ENCODE measurements at places on chromosomes 5 and 9.

DNA sequence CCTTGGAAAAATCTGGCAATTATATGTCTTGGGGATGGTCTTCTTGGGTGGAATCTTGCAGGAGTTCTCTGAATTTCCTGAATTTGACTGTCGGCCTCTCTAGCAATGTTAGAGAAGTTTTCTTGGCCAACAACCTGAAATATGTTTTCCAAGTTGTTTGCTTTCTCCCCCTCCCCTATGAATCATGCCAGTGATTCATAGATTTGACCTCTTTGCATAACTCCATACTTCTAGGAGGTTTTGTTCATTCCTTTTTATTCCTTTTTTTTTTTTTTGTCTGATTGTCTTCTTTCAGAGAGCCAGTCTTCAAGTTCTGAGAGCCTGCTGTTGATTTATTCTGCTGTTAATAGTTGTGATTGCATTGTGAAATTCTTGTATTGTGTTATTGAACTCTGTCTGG, 56.7 kb upstream of the SLC44A1 start:
- DNase-seq = no peak

GRCh38 chr5:89662499-89662898, 747.1 kb downstream of the CETN3 start:
- no peak for DNase-seq

DNA sequence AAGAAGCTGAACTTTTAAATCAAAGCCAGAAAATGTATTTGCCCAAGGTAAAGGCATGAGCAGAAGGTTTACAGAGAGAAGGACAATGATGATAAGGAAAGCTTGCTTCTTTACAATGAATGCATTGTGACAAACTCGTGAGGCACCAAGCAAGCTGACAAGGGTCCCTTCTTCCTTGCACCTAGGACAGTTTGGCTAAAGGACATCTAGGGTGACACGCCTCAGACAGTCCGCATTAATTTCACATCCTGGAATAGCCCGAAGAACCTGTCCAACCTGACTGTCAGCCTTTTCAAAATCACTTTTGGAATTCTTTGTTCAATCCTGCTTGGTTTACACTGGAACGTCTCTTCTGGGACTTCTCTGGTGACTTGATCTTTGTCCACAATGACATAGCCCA, 146.4 kb upstream of the MAP3K1 start:
- no peak for DNase-seq

DNA sequence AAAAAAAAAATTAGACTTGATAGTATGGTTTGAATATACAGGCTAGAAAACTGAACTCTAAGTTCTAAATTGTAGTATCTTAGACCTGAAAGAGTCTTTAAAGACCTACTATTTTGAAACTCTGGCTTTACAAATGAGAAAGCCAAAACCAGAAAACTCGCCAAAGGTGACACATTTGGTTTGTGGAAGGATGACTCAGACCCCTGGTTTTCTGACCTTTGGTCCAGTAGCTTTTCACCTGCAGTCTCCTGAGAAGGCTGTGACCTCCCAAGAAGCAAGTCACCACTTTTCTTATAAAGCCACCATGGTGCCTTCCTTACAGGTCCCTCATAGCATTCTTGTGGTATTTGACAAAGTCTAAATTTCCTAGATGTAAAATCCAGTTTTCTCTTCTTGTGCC, 102.1 kb upstream of the CEP78 start:
- no peak for DNase-seq

DNA sequence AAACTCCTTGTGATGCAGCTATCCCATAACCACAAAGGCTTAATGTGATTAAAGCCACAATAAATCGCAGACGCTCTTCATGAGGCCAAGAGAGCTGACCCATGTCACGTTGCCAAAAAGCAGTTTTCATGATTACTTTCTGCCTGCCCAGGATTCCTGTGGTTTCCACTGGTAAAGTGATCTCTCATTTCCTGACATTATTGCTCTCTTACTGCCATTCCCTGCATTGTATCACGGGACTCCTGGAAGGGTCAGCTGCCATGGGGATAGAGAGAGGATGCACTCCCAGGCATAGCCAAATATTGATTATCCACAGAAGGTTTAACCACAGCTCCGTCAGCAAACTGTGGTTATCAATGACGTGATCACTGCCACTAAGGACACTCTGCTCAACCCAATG, 103.8 kb upstream of the SLC1A3 start:
- no peak for DNase-seq

DNA sequence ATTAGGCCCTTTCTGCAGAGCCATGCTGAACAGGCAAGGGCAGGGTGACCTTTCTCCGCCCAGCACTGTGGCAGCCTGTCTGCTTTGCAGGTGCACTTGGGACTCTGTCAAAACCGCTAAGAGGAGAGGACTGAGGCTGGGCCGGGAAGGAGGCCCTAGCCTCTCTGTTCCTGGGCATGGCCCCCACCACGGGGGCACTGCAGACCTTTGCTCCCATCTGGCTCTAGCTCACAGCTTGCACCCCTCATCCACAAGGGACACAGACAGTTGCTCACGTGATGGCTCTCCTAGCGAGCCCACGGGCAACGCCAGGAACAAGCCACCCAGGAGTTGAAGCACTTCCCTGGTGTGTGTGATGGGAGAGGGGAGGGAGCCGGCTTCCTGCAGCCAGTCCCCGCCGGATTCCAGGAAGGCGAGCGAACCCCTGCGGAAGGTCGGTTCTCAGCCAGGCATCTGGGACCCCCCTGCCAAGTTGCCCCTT, 43.0 kb upstream of the FCN1 start:
- DNase-seq = no peak

- peak; percentile 33 for DNase-seq
Measured at GRCh38 chr5:154860123-154860522, 1.7 kb downstream of the CNOT8 start.

DNA sequence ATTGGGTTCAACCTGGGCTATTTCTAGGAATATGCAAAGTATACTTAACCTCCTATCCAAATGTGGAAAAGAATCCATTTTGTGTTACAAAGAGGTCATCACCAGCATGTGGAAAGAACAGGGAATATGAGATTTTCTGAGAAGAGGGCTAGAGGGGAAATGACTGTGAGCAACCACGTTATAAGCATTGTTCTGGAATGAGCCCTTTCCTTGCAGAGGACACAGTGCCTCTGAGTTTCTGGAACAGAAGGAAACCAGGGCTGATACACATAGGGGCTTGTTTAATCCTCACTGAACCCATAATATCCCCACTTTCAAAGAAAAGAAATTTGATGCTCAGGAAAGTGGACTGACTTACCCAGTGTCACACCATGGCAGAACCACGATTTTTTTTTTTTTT, 53.0 kb downstream of the SFXN1 start:
- no peak for DNase-seq

GRCh38 chr9:127121628-127122175, 733 bp downstream of the ANGPTL2 start:
- DNase-seq = no peak

DNA sequence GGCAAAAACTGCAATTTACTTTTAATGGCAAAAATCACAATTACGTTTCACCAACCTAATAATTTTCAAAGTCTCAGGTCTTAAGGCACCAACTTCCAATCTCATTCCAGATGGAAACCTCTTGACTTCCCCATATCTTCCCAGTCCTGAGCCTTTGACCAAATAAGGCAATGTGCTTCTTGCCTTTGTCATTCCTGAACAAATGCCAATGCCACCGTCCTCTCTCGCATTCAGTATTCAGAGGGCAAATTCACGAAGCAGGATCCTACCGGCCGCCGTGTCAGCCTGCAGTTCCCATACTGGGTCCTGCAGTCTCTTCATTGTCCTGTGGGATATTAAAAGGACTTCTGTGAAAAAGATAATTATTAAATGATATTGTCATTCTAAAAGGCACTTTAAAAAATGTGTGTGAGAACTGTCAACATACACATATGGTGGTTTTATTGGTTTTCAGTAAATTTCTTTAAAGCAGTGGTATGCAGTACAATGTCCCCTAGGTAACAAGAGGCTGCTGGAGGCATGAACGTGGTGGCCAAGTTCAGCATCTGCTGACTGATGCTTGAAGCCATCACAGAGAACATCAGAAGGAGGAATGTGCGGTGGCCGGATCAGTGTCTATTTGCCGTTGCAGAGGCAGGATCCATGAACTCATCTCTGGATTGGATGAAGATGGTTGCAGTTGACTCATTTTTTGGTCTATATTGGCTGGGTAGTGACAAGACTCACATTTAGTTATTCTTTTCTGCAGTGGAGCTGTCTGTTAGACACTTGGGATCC, 101.4 kb upstream of the IRX4 start:
- no peak for DNase-seq

GRCh38 chr5:62354028-62354874, 48.2 kb downstream of the KIF2A start:
- DNase-seq = no peak

DNA sequence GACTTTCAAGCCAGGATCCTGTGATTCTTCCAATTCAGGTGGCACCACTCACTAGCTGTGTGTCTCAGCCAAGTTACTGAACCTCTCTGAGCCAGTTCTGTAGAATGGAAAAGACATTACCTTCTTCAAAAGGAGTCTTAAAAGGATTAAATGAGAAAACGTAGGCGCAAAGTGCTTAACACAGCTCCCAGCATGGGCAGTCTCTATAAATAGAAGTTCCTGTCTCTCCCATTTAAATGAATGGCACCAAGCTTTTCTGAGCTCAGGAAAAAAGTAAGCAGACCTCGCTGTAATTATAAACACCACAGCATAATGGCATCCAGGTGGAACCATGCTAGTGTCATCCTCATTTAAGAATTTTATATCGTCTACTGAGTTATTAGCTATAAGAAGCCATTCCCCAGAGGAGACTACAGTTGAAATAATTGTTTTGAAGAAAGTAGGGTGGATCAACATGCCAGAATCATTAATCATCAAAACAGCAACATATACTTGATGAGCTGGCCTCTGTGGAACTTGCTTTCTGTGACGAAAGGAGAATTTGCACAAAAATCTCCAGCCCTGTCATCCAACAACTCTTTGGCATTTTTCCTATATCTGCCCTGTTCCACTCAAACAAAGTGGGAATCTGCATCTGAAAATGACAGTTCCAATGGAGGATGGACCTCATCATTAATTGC, 188.9 kb downstream of the SPOCK1 start:
- no peak for DNase-seq

DNA sequence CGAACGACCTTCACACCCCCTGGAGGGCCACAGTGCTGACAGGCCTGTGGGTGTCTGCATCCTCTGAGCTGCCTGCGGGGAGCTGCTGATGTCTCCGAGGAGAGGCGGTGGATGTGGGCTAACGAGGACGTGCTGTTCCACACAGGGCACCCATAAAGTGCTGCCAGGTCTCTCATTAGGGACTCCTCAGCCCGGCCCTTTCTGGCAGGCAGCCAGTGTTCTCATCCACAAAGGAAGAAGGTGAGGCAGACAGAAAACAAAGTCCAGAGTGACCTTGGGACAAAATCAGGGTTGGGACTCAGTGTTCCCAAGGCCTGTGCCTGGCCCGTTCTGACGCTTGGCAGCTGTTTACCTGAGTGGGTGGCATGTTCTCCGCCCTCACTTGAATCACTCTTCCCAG, 29.3 kb downstream of the CARTPT start:
- no peak for DNase-seq

- DNase-seq = no peak
Measured at GRCh38 chr9:121455527-121456239, 44.0 kb downstream of the GGTA1 start.

DNA sequence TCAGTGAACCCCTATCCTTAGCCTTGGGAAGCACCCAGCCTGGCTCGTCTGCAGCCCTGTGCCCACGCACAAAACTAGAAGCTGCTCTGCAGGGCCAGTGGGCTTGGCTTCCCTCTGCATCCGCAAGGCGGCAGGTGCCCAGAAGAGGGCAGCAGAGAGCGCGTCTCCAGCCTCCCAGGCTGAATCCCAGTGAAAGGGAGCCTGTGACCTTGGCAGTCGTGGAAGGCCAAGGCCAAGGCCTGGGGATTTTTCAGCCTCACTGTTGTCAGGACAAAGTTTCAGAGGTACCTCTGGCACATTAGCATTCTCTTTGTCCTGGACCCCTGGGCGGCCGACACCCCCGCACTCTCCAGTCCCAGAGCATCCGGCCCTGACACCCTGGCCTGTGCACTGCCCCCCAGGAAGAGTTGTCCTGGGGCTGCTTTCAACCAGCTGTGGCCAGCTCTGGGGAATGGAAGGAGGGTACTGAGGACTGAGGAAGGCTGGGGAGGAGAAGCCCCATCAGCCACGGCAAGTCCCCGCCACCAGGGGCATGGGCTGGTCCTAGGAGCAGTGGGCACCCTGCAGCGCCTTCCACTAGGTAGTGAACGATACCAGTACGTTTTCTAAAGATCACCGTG, 63.6 kb upstream of the IL17B start:
- DNase-seq = peak; percentile 52

DNA sequence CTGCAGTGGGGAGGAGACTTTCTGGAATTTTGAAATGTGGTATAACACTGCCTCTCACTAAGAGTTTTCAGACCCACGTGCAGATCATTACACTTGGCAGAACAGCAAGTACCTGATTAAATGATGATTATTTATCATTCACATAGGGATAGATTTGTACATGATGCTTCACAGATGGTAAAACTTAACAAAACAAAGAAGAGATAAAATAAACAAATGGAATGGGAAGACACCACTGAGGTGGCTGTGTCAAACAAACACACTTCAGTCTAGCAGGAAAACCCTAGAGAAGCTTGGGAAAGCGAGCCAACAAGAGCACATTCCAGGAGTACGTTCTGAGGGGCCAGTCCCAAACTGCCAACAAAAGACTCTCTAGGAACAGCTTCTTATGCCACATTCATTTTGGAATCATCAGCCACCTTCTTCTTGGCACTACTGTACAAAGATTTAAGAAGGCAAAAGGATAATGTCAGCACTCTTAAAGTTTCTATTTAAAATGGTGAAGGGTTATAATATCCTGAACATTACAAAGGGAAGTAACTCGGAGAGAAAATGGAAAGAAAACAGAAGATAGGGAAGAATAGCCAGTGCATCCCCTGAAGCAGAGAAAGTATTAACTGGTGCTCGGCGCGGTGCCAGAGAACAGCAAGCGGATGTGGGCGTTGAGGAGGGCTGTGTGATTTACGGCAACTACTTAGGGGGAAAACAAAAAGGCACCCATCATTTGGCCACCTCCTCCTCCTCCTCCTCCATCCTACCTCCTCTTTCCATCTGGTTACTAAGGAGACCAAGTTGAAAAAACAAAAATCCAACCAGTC, 1.6 kb downstream of the MED27 start:
- peak; percentile 39 for DNase-seq

GRCh38 chr9:94808926-94809700, 82.6 kb downstream of the AOPEP start:
- DNase-seq = no peak

DNA sequence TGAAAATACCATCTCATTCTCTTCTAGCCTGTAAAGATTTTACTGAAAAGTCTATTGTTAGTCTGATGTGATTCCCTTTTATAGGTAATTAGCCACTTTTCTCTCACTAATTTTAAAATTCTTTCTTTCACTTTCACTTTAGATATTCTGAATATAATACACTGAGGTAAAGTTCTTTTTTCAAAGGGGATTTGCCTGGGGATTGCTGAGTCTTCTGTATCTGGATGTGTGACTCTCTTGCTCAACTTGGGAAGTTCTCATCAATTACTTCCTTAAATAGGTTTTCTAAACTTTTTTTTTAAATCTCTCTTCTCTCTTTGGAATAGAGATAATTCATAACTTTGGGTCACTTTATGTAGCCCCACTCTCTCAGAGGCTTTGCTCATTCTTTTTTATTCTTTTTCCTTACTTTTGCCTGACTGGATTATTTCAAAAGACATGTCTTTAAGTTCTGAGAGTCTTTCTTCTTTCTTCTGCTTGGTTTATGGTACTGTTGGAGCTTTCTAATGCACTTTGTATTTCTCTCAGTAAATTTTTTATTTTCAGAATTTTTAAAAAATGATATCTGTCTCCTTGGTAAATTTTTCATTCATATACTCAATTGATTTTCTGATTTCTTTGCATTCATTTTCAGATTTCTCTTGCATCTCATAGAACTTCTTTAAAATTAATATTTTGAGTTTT, 55.9 kb upstream of the IL12B start:
- DNase-seq = no peak
